Stimulated activated CD8-positive, alpha-beta memory T cell treated with anti-CD3 and anti-CD28 coated beads, Interleukin-4, amount 100 ng/mL, for 1 hour (primary cell): ENCODE measurements at places on chromosomes 4 and X.
A peak's percentile ranks its signal among the peaks of the same experiment; 100 is the strongest.

- DNase-seq = no peak
Measured at GRCh38 chr4:11201256-11201655, 227.4 kb downstream of the HS3ST1 start.

DNA sequence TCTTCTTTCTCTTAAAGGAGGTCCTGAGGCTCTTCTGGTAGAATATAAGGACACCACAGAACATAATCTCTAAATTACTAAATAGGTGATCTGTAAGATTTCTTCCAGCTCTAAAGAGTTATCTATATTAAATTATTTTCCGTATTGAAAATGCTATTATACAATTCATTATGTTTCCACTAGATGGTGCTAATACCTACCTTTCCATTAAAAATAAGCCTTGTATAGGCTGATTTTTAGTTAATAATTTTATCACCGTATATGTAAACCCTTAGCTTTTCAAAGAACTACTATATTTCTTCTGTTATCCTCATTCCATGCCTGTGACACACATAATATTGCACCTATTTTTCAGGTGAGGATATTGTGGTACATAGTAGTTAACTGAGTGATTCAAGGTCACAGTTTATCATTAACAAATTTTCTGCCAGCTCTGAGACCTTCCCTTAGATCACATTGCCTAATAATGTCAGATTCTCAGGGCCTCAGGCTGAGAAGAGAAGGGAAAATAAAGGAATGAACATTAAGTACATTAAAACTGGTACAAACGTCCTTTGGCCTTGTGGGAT, 138.8 kb downstream of the TEX11 start:
- no peak for DNase-seq

DNA sequence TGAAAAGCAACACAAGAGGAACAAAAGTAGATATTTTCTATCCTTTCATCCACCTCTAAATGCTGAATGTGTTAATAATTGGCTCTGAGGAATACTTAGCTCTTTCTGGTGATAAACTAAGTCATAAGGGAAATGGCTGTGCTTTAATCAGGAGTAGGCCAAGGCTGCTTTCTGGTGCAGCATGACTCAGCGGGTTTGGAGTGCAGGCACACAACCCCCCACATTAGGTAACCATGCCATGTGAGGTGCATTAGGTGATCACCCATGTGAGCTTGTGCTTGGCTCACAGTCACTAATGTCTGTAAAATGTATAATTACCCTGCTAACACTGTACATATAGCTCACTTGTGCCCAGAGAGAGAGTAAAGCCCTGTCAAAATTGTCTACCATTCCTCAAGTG, 57.2 kb downstream of the USP38 start:
- no peak for DNase-seq

- DNase-seq = no peak
Measured at GRCh38 chr4:24195991-24196736, 306.3 kb upstream of the PPARGC1A start.

- DNase-seq = no peak
Measured at GRCh38 chr4:7074426-7074825, 6.6 kb upstream of the GRPEL1 start.

DNA sequence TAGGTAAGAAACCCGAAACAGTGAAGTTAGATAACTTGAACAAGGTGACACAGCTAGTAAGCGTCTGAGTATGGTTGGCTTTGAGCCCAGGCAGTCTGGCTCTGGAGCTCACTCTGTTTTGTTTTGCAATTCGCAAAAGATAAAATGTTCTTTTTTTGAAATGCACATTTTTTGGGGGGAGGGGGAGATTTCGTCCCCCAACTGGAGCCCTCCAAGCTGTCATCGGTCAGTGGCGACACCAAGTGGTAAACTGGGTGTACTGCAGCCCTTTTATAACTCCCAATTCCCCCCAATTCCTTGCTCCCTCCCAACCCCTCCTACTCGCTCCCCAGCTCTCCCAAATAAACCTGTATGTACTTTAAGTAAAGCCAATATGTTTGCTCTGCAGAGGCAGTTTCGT, 2.8 kb upstream of the CLCN5 start:
- DNase-seq = no peak

- no peak for DNase-seq
Measured at GRCh38 chr4:23942471-23942870, 52.6 kb upstream of the PPARGC1A start.

DNA sequence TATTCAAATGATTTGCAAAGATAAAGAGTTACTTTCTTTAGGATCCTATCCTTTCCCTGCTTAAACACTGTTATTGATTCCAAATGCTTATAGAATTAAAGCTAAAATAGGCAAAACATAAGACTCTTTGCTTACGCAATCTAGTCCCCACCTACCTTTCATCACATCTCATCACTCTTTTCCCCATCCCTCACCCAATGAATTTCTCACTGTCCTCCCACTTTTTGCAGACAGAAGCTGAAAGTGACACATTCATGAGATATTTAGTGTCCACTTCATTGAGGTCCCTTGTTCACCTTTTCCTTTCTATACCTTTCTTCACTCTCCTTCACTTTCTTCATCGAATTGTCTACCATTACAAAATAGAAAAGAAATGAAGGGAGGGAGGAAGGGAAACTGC, 424 bp downstream of the SATL1 start:
- no peak for DNase-seq

DNA sequence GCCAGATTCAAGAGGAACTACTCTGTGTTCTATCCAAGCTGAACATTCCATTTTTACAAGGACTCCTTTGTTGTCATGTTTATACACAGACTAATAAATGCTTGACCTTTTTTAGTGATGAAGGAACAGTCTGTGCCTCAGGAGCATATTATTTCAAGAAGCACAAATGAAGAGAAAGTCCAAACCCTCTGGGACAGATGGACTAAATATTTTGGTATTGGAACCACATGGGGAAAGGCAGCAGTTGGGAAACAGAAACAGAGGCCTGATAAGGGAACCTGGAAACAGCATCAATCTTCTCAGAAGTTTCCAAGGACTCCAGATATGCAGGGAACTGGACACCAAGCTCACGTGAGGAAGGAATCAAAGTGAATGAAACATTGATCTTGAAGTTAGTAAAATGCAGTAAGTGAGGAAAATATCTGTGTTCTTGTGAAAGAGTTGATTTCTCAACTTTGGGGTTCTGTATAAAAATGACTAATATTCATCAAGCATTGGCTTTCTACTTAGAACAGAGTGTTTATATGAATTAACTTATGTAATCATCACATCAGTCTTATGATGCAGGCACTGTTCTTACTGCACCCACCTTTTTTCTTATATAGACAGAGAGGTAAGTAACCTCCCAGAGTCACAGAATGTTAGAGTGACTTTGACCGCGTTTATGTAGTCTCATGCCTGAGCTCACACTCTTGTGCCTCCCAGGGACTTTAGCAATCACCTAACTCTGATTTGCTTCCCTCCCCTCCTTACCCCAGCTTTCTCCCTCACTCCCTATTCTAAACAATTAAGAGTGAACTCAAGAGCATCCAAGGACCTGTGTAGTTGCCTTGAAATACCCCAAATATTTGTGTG, 148.9 kb upstream of the JADE1 start:
- DNase-seq = no peak

- no peak for DNase-seq
Measured at GRCh38 chrX:2228536-2228935, 272.2 kb downstream of the DHRSX start.

- no peak for DNase-seq
Measured at GRCh38 chr4:177482367-177482766, 40.1 kb upstream of the AGA start.

DNA sequence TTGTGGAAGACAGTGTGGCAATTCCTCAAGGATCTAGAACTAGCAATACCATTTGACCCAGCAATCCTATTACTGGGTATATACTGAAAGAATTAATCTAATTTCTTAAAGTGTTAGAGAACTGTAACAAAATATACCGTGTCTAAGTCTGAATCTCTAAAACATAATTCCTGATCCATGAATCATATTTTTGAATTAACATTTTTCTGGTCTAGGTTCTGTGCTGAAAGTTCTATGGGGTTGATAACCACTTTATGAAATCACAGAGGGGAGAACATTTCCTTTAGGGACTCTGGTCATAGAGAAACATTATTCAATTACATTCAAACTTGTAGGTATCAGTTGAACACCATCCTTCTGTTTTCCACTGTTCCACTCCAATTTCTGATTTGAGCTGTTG, 91.9 kb upstream of the ETNPPL start:
- no peak for DNase-seq

DNA sequence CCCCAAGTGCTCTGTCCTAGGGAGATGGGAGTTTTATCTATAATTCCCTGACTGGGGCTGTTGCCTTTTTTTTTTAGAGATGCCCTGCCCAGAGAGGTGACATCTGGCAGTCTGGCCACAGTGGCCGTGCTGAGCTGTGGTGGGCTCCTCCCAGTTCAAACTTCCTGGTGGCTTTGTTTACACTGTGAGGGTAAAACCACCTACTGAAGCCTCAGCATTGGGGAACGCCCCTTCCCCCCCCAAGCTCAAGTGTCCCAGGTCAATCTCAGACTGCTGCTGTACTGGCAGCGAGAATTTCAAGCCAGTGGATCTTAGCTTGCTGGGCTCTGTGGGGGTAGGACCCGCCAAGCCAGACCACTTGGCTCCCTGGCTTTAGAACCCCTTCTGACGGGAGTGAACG, 38.3 kb upstream of the CBLL2 start:
- DNase-seq = no peak

DNA sequence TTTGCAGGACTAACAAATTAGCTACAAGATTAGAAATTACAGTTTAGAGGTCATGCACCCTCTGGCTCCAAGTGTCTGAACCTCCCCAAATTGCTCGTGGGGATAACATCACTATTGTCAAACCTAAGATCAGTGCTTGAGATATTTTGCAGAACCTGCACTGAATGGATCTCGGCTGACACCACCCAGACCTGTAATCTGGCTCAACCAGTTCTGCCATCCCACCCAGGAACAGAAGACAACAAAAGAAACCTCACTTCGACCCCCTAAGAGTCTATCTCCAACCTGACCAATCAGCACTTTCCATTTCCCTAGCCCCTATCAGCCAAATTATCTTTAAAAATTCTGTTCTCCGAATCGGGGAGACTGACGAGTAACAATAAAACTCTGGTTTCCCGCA, 318.7 kb downstream of the NAP1L3 start:
- no peak for DNase-seq

GRCh38 chr4:163166041-163166579, 580 bp downstream of the NAF1 start:
- peak; percentile 21 for DNase-seq
